ENCODE measurements at places on chromosomes 2 and 18. TPM values are rescaled to one million over a fixed set of nuclear protein-coding genes. Genes with fewer than 3 reads are reported as not detected.

DNA sequence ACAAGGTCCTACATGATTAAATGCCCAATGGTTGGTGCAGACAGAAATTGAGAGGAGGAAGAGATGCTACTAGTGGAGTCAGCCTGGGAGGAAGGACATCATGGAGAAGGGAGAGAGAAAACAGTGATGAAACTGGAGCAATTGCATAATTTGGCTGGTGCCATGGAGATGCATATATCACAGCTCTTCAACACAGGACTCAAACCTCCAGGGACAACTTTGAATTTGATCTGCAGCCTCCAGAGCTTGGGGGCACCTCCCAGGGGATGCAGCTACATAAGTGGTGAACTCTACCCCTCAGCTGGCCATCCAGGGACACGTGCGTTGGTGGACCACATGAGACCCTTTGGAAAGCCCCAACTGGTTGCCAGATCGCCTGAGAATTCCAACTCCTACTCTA is 80.4 kb downstream of the CTAGE1 start:
- no peak for DNase-seq

DNA sequence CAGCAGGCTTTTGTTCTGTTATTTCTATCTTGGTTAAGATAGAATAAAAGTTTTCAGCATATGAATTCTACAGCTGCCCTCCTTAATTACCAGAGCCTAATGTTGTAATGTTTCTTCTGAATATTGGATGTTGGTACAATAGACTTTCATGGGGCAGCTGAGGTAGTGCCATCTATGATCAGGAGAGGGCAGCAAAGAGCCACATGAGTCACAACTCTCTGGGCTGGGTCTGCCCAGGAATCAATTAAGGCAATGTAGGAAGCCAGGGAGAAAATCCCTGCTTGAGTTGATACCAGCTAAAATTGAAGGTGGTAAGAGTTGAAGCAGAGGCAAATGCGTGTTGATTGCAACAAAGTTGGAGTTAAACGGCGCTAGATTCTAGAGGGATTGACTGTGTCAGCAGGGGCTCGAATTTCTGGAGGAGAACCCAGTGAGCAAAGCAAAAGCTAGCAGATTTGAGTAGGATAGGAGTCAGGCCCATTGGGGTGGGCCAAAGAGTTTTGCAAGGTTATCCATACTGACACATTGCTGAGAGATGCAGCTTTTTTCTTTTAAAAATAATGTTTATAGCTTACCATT is 10.6 kb upstream of the MC5R start:
- peak; percentile 32 for DNase-seq

DNA sequence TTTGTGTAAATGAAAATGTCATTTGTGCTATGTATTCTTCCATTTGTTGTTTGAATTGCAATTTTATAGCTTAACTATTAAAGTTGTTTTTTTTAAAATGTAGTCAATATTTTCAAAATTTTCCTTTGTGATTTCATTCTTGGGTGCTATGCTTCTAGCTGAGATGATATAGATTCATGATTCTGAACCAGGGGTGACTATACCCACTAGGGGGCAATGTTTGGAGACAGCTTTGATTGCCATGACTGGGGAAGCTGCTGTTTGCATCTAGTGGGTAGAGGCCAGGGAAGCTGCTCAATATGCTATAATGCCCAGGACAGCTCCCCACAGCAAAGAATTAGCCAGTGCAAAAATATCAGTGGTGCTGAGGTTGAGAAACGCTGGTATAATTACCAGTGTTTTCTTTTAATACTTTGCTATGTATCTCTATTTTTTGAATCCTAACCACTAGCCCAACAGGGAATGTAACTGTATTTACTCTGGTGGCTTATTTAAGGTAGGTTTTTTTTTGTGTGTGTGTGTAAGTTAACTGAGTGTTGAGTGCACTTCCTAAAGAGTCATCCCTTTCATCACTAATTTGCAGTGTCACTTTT is 99.7 kb downstream of the MEP1B start:
- DNase-seq = peak; percentile 41

DNA sequence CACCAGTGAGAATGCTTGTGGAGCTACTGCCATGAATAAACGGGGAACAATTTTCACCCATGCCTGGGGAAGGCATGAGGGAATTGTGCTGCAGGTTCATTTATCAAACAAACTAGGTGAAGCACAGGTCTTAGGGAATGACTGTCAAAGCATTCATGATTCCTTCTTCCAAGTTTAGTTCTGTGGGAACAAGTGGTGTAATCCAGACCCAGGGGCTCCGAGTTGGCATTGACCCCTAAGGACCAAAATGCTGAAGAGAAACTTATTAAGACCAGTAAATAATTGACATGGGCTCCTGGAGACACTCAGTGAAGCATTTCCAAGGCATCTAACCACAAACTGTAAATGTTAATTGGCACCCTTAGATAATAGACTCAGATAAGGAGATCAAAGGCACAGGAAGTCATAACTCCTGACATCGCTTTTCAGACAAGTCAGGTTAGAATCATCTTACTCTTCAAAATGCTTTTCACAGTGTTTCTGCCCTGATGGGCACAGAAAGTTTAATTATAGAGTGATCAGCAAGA is 96.9 kb downstream of the SPP2 start:
- DNase-seq = no peak

DNA sequence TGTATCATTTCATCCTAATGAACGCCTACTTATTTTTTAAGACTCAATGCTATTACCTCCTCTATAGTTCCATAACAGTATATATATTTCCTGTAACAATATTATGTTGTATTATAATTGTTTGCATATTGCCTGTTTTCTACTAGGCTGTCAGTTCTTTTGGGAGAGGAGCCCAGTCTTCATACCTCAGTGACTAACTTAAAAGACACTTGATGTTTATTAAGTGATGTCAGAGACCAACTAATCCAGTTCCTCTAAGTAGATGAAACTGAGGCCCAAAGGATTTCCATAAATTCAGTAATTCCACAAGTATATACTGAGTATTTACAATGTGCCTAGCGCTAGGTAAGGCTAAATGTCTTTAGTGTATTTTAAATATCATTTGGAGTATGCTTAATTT is 48.9 kb upstream of the AAK1 start:
- no peak for DNase-seq

DNA sequence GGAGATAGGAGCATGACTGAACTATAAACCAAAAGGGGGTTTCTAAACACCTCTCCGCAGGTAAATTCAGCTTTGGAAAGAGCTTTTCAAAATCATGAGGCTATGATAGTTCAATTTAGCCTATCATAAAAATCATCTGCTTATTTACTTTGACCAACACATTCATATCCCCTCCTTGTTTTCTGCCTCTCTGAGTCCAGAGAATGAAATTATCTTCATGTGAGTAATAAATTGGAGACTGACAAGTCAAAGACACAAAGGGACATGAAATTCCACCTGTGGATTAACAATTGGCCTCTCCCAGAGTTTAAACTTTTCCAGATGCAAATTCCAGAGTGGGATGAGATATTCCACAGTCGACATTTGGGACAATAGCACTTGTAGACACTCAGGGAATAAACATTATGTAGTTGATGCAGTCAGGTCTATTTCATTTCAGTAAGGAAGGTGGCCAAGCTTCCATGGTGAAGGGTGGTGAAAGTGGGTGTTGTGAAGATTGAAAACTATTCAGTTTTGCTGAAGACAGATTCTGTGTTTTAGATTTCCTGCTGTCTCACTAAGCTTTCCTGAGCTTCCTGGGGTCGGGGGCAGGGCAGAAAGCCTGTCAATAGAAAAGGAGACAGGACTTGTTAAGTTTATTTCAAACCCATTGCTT is 84.7 kb downstream of the CDC42EP3 start:
- peak; percentile 20 for DNase-seq

- DNase-seq = no peak
Measured at GRCh38 chr2:10053351-10053750, 10.0 kb downstream of the KLF11 start.

DNA sequence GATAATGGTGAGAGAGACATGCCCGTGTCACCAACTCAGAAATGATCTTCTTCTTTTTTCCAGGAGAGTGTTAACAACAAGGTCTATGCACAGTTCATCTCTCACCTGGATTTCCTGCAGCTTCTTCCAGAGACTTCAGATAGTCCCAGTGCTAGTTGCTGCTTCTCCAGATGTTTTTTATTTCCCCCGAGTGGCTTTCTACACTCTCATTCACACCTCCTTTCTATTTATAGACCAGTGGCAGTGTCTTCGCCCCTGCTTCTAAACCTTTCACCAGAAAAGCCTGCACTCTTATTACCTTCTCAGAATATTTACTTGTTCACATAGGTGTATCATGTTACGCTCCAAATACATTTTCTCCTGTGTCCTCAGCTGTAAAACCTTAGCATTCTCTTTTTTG is 558.8 kb upstream of the CHAC2 start:
- DNase-seq = no peak

DNA sequence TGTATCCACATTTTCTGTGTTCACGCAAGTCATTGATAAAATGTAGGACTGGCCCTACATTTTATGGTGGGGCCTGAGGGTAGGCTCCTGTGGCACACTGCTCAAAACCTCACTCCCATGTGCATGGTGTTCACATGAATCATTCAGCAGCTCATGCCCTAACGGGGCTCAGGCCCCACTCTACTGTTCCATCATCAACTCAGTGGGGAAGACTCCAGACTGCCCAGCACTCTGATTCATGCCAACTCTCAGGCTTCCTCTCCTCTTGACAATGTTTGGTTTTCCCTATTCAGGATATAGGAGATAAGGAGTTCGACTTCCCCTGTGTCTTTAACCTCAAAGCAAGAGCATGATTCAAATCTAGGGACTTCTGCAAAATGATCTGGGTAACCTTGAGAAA is 92.0 kb upstream of the BOD1L2 start:
- DNase-seq = no peak

DNA sequence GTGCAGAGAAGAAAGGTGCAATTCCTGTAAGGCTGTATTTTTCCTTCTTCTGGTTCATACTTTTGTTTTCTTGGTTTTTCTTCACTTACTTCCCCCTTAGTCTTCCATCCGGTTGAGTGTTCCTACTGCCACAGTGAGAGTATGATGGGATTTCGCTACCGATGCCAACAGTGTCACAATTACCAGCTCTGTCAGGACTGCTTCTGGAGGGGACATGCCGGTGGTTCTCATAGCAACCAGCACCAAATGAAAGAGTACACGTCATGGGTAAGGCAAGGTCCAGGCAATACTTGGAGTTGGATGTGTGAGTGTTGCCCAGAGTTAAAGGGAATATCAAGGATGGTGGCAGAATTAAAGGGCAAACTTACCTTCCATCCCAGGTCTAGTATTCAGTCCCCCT is 108.0 kb downstream of the DTNA start:
- DNase-seq = no peak

DNA sequence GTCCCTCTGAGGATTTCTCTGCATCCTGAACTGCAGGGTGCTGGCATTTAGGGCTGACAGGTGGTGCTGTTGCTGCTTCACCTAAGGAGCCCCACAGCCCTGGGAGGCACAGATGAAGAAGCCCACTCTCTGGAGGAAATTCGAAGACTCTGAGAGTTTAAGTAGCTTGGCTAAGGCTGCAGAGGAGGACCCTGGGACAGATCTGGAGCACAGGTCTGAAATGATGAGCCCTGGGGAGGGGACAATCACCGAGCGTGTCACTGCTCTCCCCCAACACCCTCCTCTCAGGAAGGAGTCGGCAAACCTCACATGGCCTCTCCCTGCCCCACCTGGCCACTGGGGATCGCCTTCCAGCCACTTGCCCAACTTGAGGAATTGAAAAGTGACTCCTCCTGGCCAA is 18.6 kb downstream of the CYP27C1 start:
- DNase-seq = no peak

GRCh38 chr18:13278062-13278630 is 59.6 kb downstream of the LDLRAD4 start:
- DNase-seq = no peak

Gene RAB3GAP1
- total RNA-seq = 57.3 TPM

Gene GALNT14
- total RNA-seq = 6.3 TPM

Gene RAD51AP2
- not detected for total RNA-seq

Gene SPEG
- total RNA-seq = 12.6 TPM

Gene RTKN
- total RNA-seq = 12.7 TPM

Gene G6PC2
- not detected for total RNA-seq
